Hematopoietic multipotent progenitor cell treated with erythropoietin and hydrocortisone succinate and interleukin-3 and kit ligand, for 8 days (in vitro differentiated cells): ENCODE measurements at places on chromosomes 2 and 18.

DNA sequence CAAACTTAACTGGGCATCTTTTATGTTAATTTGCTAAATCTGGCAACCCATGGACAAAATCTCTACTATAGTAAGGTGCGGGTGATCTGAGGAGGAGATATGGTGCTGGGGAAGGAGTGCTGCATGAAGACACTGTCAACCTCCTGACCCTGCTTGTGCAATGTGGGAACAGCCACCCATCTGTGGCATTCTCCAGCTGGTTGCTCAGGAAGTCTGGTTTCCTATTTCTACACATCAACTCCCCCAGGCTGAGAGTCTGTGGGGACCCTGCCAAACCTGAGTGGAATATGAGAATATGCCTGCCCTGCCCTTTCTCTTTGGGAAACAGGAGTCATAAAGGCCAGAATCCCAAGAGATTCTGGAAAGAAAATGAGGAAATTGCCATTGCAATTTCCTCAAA is 60.1 kb upstream of the PAX3 start:
- no peak for DNase-seq

DNA sequence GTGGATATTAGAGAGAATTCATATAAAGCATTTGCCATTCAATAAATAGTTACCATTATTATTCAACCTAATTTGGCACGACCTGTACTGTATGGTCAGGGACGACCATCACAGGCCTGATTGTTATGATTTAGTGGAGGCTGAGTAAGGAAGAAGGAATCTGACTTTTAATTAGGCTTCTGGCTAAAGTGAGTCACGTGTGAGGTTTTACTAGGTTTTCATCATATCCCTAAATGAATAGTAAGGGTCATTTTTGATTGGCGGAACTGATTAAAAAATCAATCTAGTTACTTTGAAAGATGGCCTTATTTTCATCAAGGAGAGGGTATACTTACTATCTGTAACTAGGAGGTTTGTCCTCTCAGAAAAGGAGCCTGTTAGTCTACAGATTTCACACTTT is 143.4 kb downstream of the ADCYAP1 start:
- DNase-seq: no peak

DNA sequence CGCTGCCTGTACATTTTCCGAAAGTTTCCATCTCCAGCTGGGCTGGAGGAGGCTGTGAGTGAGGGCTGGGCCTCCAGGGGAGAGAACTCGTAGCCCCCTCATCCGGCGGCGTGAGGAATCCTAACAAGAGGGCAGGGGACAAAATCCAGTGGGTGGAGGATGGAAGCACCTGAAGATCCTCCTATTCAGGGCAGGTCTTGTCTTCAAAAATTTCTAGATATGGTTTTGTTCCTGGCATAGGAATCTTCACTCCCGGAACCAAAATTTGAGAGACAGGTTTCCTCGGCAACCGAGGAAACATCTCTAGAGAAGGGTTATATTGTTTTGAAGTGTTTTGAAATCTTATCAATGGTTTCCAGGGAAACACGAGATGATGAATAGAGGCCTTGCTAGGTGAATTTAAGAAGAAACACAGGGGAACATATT is 136.7 kb downstream of the SH3BP4 start:
- DNase-seq: no peak

DNA sequence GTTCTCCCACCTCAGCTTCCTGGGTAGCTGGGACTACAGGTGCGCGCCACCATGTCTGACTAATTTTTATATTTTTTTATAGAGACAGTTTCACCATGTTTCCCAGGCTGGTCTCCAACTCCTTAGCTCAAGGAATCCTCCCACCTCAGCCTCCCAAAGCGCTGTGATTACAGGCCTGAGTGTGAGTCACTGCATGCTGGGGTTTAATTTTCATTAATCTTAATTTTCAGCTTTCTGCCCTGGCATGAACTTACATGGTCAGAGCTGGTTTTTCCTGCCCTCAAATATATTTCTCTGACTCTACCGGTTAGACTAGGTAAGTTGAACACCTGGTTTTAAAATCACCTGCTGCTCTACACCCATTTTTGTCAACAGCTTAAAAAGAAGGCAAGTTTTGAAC is 3.1 kb downstream of the MARCHF7 start:
- no peak for DNase-seq

DNA sequence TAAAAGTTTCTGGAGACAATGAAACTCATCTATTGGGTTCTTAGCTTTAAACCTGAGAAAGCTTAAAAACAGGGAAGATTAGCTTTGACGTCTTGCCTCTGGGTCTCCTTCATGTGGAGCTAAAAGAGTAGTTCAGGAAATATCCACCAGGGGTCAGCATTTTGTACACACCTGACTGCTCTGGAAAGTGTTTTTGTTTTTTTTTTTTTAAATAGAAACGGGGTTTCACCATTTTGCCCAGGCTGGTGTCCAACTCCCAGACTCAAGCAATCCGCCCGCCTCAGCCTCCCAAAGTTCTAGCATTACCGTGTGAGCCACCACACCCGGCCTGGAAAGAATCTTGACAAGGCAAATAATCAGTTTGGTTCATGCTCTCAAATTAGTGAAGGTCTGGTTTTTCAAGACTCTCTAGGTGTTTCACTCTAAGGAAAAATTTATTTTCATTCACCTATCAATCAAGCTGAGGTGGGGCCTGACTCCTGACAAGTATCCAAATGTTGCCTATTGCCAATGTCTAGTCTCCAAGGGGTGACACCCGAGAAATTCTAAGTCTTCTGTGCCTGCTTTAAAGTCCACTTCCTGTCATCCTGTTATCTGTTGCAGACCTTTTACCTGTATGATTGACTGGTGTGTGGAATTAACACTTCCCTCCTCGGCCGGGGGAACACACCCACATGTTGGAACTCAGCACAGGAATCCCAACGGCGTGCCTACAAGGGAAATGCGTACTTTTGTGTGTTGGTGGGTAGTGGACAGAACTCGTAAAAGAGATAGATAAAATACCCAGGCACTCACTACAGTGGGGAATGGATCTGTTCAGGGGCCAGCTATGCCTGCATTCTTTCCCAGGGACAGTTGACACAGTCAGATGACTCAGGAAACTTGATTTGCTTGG is 11.3 kb downstream of the IL1RN start:
- peak; percentile 85 for DNase-seq

- DNase-seq: no peak
These were observed 15.3 kb downstream of the PMS1 start for GRCh38 chr2:189799531-189799930.

DNA sequence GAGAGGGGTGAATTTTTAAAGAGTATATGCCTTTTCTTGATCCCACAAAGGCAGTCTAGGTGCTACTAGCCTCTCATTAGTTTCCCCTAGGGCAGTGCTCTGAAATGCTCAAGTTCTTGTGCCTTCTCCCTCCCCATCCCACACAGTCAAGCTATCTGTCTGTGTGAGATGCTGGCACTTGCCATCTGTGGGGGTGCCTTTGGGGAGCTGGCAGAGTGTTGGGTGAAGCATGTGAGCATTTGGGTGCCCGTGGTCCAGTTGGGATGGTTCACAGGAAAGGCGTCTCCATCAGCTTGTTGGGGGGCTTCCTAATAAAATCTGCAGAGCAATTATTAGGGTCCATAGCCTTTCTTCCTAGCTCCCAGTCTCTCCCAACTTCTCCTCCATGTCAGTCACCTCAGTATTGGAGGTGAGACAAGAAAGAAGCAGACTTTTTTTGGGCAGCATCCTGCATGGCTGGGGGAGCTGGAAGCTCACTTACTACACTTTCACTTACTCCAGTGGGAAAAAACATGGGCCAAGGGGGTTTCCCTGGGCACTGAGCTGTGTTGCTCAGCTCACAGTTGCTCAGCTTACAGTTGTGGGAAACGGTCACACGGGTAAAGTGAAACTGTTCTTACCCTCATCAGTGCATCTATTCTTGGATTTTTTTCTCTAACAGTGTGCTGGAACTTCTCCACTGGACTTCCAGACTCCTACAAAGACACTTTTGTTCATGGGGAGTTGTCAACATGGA is 29.3 kb downstream of the COLEC11 start:
- no peak for DNase-seq

- DNase-seq: peak; percentile 51
These were observed 4.2 kb downstream of the HOXD11 start for GRCh38 chr2:176111309-176111663.
